ENCODE measurements at places on chromosomes 1 and 21.
A peak's percentile ranks its signal among the peaks of the same experiment; 100 is the strongest.

DNA sequence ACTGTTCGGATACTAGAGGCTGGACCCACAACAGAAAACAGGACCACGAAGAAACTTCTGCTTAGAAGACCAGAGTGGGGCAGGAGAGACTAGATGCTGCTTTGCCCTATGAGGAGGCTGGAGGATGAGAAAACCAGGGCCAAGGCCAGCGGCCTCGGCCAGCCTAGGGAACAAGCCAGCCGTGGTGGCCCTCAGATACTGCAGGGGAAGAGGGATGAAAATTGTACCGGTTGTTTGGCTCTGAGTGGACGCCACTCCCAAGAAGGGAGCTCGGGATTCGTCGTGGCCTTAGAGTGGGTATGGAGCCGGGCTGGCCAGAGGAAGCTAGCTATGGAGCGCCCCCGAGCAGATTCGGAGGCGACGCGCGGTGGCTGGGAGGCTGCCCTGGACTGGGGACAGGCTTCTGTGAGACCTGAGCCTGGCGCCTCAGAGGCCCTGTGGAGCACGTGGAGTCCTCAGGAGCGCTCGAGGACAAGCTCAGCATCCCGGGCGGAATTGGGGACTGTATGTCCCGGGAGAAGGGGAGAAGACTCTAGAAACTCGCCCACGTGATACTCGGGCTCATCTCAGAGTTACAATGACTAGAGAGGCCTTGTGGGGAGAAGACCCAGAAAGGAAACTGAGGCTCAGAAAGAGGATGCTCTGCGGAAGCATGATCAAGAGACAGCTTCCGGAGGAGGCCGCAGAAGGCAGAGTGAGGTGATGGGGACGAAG is 2.8 kb downstream of the PRRX1 start:
- DNase-seq: no peak

GRCh38 chr1:9145021-9145668 is 16.2 kb upstream of the GPR157 start:
- no peak for DNase-seq

DNA sequence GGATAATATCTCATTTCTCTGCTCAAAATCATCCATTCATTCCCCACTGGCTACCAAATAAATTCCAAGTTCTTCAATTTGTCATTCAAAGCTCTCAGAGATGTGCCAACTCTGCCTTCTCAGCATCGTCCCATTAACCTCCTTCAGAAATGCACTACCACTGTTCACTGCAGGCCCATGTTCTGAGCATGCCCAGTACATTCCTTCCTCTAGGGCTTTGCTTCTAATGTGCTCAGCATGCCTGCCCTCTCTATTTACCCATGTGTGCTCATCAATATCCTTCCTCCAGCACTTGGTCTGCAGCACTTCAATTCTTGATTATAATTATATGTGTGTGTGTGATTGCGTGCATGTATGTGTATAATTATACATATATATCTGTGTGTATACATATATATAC is 36.1 kb upstream of the RGS8 start:
- no peak for DNase-seq

DNA sequence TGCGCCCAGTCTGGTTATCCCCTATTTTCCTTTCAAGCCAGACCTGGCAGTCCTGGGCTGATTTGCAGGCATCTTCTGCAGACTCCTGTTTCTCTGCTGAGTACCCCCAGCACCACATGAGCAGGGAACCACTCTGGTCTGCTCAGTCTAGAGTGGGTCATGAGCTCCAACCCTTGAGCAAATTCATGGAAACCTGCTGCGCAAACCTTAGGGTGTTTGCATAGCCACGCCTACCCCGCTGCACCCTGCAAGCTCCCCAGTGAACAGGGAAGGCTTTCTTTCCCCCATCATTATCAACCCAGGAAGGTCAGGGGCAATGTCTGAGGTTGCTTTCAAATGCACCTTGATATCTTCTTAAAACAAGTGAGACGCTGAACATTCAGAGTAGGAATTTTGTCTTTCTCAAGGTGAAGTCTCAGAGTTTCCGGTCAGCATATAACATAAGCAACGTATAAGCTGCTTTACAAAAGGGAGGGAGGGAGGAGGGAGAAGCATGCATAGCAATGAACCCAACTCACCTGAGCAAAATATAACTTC is 11.1 kb upstream of the KCNE1 start:
- DNase-seq: no peak

DNA sequence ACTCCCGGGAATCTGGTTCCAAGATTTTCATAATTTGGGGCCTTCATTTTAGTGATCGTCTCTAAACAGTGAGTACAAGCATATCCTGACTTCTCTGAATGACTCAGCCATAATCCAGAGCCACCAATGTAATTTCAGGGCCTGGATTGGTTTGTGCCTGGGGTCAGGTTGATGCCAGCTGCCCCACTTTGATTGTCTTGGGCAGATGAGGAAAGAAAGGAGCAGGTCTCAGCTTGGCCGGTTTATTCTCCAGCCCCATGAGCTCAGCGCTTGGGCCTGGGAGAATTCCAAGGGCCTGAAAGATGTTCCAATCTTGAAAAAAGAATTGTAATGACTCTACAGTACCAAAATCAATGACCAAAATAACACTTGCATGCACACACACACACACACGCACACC is 71.2 kb upstream of the ECE1 start:
- no peak for DNase-seq

DNA sequence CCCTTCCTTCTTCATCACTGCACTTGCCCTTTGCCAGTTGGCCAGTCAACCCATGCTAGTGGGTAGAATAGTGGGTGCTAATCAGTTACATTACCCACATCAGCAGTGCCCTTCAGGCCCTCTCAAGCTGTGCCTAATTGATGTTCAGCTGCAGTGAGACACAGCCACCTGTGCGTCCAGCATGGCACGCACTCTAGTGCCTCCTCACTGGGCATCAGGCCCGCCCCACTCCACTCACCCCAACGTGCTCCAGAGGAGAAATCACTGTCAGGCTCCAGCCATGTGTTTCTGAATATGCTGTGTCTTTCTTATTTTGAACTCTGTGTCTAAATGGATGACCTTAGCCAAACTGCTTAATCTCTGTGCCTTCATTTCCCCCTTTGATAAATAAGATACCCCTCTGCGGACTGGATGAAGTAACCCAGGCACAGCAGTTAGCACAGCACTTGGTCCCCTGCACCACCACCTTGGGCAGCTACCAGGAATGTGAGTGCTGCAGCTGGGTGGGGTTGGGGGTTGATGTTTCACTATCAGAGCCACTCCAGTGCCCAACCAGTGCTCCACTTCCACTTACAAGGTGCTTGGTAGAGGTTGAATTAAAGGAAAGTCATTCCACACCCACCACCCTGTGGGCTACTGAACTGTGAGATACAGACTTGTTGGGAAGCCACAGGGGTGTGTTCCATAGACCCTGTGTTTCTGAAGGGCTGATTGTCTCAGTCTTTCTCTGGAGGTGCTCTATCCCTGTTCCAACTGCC is 8.9 kb upstream of the ADORA3 start:
- no peak for DNase-seq

DNA sequence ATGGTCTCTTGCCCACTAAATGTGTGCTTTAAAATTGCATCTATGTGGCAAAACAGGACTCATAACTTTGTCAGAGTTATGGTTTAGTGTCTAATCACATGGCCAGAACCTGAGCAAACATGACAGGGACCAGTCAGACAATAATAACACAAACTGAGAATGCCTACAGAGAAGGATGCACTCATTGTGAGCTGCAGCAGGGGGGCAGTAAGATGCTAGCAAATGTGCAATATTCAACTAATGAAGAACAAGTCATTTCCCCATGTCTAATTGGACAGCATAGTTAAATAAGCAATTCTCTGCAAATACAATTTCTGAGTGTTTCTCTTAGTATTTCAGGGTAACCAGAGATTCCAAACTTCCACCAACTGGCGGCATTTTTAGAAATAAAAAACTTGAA is 30.8 kb downstream of the SPAG17 start:
- no peak for DNase-seq

DNA sequence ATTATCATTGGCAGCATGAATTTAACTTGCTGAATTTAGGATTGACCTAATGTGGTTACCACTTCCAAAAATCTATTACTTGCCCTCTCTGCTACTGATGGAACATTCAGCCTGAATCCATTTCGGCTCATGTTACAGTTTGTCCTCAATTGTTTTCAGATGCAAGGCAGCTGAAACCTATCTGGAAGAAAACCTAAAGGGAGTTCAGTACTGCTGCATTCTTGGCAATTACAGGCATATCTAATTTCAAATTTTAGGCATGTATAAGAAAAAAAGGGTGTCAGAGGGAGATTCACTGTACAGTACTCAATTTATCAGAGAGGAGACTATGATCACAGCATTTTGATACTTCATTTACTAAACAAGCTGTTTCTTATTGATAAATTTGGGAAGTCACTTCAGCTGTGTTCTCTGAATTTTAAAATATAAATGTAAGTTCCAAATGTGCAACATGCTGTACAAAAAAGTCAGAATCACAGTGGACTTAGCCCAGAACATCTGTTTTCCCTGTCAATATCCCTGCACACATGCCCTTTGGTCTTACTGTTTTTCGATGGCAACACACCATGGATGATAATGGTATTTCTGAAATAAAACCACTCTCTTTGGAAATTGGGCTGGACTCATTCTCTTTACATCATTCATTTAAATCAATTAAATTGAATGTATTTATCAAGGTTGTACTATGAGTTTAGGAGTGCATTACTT is 651.6 kb upstream of the ADGRL4 start:
- DNase-seq: no peak

GRCh38 chr1:205567716-205568115 is 63.2 kb downstream of the CDK18 start:
- no peak for DNase-seq

GRCh38 chr1:36715797-36716196 is 233.1 kb upstream of the CSF3R start:
- DNase-seq: no peak

DNA sequence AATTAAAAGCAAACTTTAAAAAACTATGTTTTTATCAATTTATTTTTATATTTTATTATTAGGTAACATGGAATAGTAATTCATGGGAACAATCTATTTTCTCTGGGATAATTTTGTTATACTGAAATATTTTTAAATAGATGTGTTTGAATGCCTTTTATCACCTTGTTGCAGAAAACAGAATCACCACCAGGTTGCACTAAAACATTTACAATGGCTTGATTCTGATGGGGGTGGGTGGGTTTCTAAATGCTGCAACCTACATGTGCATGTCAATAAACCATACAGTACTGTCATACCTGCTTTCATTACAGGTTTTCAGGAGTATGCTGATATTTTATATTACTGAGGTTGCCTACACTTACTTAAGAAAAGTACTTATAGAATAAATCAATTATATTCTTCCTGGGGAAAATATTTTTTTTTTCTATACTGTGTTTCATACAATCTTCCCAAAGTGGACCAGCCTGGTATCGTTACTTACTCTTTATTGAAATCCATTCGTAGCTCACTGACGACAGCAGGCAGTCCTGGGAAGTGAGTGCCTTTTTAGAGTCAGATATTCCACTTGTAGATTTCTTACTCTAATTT is 132.8 kb downstream of the PTPRC start:
- DNase-seq: no peak

- DNase-seq: no peak
Observed at GRCh38 chr1:87355894-87356293, 27.2 kb downstream of the LMO4 start.

- DNase-seq: peak; percentile 82
Observed at GRCh38 chr1:23559136-23559984, at the start of gene ID3. Gene ID3 (minus strand): TSS chr1:23559501. CDS start chr1:23559426, 75 bp downstream.

DNA sequence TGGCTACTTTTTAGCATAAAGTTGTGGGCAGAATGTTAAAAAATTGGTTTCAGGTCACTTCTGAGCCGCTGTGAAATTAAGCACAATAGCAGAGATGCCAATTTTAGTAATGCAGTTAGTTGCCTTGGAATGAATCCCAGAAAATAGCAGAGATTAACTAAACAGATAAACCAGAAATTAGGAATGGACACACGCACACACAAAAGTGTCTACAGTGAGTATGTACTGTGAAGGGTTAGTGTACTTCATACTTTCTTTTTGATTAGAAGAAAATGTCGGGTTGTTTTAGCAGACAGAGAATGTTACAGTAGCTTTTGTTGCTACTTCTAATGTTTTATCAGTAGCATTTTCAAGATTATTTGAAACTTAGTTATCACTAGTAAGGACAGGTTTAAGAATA is 106.7 kb downstream of the LEPR start:
- DNase-seq: no peak

DNA sequence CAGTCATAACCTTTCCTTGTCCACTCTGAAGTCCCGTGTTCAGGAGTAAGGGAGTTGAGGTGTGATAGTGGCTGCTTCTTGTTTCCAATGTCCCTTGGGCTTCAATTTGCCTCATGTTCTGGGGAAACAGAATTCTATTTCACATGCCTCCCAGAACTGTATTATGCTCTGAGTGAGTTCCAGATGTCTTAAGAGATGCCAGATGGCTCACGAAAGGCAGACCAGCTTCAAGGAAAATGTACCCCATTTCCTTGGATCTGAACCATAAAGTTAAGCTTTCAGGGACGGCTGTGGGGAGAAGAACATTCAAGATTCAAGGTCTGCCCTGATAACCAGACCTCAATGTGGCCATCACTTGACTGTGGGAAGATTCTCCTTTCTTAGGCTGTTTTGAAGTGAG is 42.4 kb downstream of the C1orf87 start:
- DNase-seq: no peak

GRCh38 chr1:109821831-109822745 is 58.4 kb upstream of the EPS8L3 start:
- peak; percentile 51 for DNase-seq

GRCh38 chr1:8813991-8814390 is 3.4 kb downstream of the RERE start:
- no peak for DNase-seq

DNA sequence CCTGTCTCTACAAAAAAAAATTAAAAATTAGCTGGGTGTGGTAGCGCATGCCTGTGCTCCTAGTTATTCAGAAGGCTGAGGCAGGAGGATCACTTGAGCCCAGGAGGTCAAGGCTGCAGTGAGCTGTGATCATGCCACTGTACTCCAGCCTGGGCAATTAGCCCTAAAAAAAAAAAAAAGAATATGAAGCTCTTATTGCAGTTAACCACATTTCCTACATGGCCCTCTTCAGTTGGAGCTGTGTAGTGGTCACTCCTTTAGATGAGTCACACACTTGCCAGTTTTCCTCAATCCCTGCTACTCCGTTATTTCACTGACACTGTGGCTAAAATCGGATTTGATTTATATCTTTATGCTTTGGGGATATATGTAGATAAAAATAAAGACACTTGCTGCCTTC is 11.8 kb downstream of the NFYC start:
- DNase-seq: no peak

- no peak for DNase-seq
Observed at GRCh38 chr21:16154951-16155635, 425.3 kb downstream of the USP25 start.

DNA sequence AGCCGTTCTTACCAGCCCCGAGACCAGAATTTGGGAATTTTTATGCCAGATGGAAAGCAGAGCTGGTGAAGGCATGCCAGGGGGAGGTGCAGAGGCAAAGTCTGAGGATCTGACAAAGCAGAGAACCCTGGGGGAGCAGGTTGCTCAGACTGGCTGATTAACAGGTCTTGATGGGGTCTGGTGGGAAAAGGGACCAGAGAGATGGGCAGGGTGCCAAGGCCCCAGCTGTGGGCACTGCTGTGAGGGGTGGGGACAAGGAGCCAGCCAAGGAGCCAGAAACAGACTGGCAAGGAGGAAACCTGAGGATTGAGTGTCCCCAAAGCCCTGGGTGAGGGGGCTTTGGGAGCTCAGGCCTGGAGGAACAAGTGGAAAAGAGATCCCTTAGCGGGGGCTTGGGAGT is 21.4 kb downstream of the RPS6KA1 start:
- no peak for DNase-seq
